ENCODE measurements at places on chromosomes 7 and 10. TPM values are rescaled to one million over a fixed set of nuclear protein-coding genes. Genes with fewer than 3 reads are reported as not detected.

DNA sequence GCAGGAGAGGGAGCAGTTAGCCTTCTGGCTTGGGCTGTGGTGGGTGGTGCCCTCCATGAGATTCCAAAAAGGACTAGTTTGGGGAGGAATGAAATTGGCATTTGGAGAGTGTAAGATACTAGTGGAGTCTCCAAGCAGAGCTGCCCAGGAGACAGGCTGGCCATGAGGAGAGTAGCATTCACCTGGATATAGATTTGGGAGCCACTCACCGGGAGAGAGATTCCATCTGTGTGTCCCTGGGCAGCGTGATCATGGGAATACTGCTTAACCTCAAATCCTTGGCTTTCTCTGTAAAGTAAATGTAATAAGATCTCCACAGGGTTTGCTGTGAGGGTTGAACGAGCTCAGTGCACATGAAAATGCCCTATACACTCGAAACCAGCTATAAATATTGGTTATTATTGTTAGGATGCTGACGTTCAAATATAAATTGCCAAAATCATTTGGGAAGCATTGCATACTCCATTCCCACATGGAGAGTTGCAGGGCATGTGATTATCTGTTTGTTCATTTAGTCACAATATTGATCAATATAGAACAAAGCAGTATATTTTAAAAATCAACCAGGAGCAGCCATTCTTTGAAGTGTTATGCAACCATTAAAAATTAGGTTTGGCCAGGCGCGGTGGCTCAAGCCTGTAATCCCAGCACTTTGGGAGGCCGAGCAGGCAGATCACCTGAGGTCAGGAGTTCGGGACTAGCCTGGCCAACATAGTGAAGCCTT is 143.7 kb downstream of the CUX1 start:
- no peak overlapping the region for H3K4me3 ChIP-seq
- no peaks in the 10 kb centered on the region for H3K27me3 ChIP-seq
- H3K4me1 ChIP-seq, result peaks cover 58% of the 10 kb centered on the region
- DNase-seq, result no peak

DNA sequence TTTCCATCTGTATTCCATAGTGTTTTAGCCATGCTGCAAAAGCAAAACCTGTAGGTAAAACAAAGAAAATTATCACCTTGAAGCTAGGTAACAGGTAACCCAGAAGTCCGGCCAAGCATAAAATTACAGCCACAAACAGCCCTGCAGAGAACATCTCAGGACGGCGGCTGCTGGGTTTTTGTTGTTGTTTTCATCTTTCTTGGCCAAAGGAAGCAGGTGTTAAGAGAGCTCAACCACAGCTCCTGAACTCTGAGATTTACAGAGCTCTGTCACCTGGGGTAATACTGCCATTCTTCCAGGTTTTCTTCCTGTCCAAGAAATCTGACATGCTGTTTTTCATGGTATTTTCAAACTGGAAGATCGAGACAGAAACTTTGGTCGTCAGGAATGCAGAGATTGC is 847 bp upstream of the SCIN start:
- no peak for DNase-seq
- H3K27ac ChIP-seq, result no peak overlapping the region
- no peaks in the 10 kb centered on the region for H3K36me3 ChIP-seq
- no peaks in the 10 kb centered on the region for H3K27me3 ChIP-seq
- peaks cover 14% of the 10 kb centered on the region for H3K4me1 ChIP-seq

The NPC1L1 gene
- total RNA-seq, result 0.54 TPM

The AKR1D1 gene
- not detected for total RNA-seq

DNA sequence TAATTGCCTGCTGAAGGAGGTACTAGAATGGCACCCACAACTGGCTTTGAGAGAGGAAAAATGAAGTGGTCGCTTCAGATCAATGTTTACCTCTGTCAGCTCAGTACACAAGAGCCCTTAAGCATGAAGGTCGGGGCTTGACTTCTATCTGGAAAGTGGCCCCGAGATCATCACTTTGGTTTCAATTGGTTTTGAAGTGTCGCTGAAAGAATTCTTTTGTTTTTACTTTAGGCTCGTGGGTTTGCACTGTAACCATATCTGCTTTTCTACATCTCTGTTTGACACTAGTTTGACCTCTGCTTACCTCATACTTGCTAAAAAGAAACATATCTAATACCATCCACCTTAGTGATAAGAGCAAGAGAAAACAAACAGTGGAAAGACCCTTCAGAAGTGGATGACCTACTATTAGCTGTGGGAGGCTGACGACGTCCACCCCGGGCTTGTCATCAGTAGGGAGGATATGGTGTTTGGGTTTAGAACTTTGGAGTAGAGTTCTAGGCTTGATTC is 361.8 kb downstream of the GATA3 start:
- H3K36me3 ChIP-seq, result no peaks in the 10 kb centered on the region
- no peak for DNase-seq
- no peak overlapping the region for H3K27ac ChIP-seq

DNA sequence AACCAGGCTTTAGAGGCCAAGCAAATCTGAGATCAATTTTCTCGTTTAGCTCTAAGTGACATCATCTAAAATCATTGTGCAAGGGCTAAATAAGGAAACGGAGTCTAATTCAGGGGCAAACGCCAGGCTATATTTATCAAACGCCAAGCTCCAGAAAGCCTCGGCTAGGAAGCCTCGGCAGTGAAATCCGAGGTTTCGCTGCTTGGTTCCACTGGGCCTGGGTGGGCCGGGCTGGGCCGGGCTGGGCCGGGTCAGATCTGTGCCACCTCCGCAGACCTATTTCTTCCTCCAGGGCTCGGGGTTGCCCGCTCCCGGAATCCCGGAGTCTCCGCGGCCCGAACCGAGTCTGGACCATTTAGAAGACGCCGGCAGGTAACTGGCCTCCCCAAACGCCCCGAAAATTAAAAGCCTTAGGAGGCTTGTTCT is 459 bp upstream of the FEZF1 start:
- no peaks in the 10 kb centered on the region for H3K36me3 ChIP-seq
- H3K27me3 ChIP-seq, result peaks cover 100% of the 10 kb centered on the region
- H3K27ac ChIP-seq, result no peak overlapping the region
- peak overlapping the region; percentile 8 for H3K4me3 ChIP-seq
- DNase-seq, result no peak
- H3K4me1 ChIP-seq, result peaks cover 46% of the 10 kb centered on the region

DNA sequence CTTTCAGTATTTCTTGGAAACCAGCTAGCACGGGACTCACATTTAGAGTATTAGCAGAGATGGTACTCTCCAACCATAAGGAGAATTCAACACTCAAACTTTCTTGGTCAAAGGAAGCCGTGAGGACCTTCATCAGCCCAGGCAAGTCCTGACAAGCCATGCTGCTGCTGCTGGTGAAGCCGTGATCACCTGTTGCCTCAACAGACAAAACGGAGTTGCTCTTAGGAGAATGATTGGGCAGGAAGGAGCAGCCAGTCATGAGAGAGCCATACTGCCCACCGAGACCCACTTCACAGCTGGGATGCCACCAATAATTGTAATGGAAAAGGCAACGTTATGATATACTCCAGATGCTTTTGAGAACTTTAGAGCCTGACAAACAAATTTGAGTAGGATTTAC is 60.8 kb upstream of the PLPP4 start:
- H3K36me3 ChIP-seq, result no peaks in the 10 kb centered on the region
- no peak overlapping the region for H3K4me3 ChIP-seq
- H3K27me3 ChIP-seq, result no peaks in the 10 kb centered on the region
- no peaks in the 10 kb centered on the region for H3K4me1 ChIP-seq
- no peak for DNase-seq
- no peak overlapping the region for H3K27ac ChIP-seq

- no peaks in the 10 kb centered on the region for H3K4me1 ChIP-seq
- no peak for DNase-seq
- H3K36me3 ChIP-seq, result no peaks in the 10 kb centered on the region
- H3K27me3 ChIP-seq, result no peaks in the 10 kb centered on the region
- no peak overlapping the region for H3K27ac ChIP-seq
- no peak overlapping the region for H3K4me3 ChIP-seq
Observed at GRCh38 chr7:19747740-19748339, 25.6 kb downstream of the TMEM196 start.

The EPHB6 gene
- total RNA-seq, result 13.6 TPM

GRCh38 chr7:37104822-37105518 is 343.7 kb downstream of the ELMO1 start:
- H3K36me3 ChIP-seq, result no peaks in the 10 kb centered on the region
- no peaks in the 10 kb centered on the region for H3K27me3 ChIP-seq
- H3K4me1 ChIP-seq, result peaks cover 11% of the 10 kb centered on the region
- H3K27ac ChIP-seq, result no peak overlapping the region
- DNase-seq, result no peak

The DIP2C gene
- total RNA-seq, result 42.1 TPM

- no peaks in the 10 kb centered on the region for H3K4me1 ChIP-seq
- no peak for DNase-seq
- no peak overlapping the region for H3K4me3 ChIP-seq
- peaks cover 6% of the 10 kb centered on the region for H3K27me3 ChIP-seq
Observed at GRCh38 chr7:55296070-55296469, 69.1 kb upstream of the LANCL2 start.
